Heart left ventricle (tissue), 16 donors: ENCODE measurements at places on chromosomes 7 and 10. TPM values are rescaled to one million over a fixed set of nuclear protein-coding genes. Genes with fewer than 3 reads are reported as not detected.
A peak's percentile ranks its signal among the peaks of the same experiment; 100 is the strongest.

GRCh38 chr10:24722676-24723385 is 856 bp downstream of the ARHGAP21 start:
- peak; percentile 68 for DNase-seq
- H3K4me1 ChIP-seq = peaks cover 10% of the 10 kb centered on the region
- no peaks in the 10 kb centered on the region for H3K36me3 ChIP-seq
- H3K4me3 ChIP-seq = peak overlapping the region; percentile 96
- peak overlapping the region; percentile 95 for H3K27ac ChIP-seq

DNA sequence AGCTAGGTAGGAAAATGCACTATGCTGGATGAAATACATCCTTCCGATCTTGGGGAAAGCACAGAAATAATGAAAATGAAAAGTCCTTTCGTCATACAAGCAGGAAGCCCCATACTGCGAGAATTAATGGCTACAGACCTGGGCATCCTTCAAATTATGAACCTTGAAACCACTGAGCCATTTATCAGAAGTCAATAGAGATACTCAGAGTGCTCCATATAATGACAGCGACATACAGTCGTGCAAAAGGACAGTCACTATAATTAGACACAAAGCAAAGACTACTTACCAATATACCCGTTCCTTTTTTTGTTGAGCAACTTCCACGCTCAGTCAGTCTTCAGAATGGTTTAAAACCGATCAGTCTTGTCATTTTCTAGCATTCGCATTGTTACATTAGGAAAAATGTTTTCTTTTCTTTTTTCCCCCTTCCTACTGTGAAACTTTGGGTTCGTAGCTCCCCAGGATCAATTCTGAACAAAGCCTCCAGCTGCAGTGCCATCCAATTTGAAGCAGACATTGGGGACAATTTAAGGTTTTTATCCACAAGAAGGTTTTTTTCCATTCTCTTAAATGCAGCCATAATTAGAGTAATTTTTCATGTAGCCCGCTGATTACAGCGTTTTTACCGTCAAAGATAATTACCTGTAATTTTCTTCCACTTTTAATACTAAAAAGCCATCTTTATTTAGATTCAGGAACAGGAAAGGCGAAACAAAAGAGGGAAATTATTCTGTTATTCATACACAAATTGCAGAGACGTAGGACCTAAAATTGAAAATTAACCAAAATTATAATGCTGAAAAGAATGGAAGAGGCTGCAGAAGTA is 6.4 kb downstream of the DLX6 start:
- H3K4me1 ChIP-seq = peaks cover 6% of the 10 kb centered on the region
- peaks cover 99% of the 10 kb centered on the region for H3K27me3 ChIP-seq
- DNase-seq = no peak
- no peak overlapping the region for H3K27ac ChIP-seq
- H3K36me3 ChIP-seq = no peaks in the 10 kb centered on the region
- H3K4me3 ChIP-seq = no peak overlapping the region

GRCh38 chr10:89367529-89367928 is 10.3 kb upstream of the IFIT1B start:
- no peak overlapping the region for H3K27ac ChIP-seq
- DNase-seq = no peak
- H3K36me3 ChIP-seq = no peaks in the 10 kb centered on the region
- H3K4me3 ChIP-seq = no peak overlapping the region
- H3K4me1 ChIP-seq = no peaks in the 10 kb centered on the region

DNA sequence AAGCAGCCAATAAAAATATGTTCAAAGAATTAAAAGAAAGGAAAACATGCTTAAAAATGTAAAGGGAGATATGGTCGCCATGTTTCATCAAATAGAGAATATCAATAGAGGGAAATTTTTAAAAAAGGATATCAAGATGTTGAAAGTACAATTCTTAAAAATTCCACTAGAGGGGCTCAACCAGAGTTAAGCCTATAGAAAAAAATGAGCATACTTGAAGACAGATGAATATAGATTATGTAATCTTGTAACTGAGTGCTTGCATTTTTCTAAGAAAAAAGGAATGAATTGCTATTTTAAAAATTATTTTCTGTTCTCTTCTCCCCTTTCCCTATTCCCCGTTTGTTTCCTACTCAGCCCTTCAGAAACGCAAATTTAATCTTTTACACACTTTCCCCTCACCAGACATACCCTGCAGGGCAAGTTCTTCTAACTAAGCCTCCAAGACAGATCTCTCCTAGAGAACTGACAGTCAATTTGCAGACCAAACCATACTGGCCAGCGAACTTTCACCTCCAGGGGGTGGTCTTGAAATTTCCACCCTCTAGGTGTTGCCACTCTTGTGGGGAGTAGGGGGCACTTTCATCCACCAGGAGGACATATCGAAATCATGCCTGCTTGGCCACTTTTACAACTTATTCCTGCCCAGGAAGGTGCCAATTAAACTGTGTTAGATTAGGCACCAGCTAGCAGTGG is 67.7 kb downstream of the NSUN6 start:
- H3K4me1 ChIP-seq = no peaks in the 10 kb centered on the region
- DNase-seq = no peak
- H3K27me3 ChIP-seq = no peaks in the 10 kb centered on the region
- no peak overlapping the region for H3K27ac ChIP-seq

DNA sequence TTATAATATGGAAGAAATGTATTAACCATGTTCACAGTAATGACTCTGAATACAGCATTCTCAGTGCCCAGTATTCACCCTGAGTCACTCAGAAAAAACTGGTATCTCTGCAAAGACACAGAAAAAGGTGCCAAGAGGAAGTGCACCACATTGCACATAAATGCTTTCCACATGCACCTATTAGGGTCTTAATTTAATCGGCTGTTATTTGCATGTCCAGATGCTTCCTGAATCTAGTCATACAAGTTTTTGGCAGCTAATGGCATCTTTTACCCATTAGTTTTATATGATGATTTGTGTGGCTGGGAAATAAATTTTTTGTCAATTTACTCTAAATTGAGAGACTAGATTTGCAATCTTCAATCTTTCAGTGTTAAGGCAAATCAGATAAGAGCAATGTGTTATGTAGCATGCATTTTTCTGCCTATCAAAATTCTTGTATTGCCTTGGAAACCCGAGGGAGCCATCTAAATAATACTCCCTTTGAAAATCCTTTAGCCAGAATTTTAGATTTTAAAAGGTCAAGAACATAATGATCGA is 58.2 kb downstream of the ZNF680 start:
- no peaks in the 10 kb centered on the region for H3K4me1 ChIP-seq
- no peak overlapping the region for H3K27ac ChIP-seq
- H3K27me3 ChIP-seq = no peaks in the 10 kb centered on the region
- H3K36me3 ChIP-seq = no peaks in the 10 kb centered on the region

- peak overlapping the region; percentile 64 for H3K27ac ChIP-seq
- no peak overlapping the region for H3K4me3 ChIP-seq
- H3K36me3 ChIP-seq = no peaks in the 10 kb centered on the region
- H3K4me1 ChIP-seq = peaks cover 42% of the 10 kb centered on the region
These were observed 31.2 kb downstream of the JCAD start for GRCh38 chr10:30028006-30028737.

DNA sequence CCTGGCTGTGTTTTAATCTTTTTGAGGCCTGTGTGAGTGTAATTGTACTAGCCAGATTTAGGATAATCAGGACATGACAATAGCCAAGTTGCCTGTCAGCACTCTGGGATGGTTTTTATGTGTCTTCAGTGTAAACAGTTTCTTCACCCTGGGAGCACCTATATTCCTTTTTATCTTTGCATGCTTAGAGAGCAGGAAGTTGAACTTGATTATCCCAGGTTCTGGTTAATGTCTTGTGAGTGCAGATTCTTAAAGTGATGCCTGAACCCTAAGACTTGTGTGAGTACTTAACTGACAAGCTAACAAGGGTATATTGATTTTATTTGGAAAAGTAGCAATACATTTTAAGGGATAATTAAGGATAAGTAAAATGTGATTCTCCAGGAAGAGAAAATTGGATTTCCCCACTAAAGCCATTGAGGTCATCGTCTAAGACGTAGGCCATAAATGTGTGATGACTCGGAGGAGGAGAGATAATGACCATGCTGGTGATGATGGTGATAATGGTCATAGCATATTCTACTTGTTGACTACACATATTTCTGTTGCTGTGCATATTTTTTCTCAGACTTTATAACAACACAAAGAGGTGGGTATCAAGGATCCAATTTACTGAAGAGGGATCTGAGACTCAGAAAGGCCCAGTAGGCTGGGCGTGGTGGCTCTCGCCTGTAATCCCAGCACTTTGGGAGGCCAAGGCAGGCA is 234.7 kb downstream of the CAMK1D start:
- no peaks in the 10 kb centered on the region for H3K36me3 ChIP-seq
- H3K4me1 ChIP-seq = peaks cover 7% of the 10 kb centered on the region
- no peak overlapping the region for H3K27ac ChIP-seq
- no peak overlapping the region for H3K4me3 ChIP-seq

DNA sequence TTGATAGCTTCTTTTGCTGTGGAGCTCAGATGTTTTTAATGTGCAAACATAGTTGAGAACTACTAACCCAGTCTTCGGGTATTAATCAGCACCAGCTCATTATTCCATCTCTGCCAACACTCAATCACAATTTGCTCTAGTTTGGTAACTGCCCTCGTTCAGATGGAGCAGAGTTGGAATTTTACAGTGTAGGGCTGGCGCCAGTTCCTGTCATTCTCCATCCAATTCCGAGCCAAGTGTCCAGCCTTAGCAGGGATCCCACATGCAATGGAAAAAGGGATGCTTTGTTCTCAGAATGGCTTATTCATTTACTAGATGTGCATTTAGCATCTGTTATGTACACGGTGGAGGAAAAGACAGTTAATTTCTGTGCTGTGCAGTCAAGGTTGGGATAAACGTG is 504.5 kb upstream of the GALNT17 start:
- no peaks in the 10 kb centered on the region for H3K4me1 ChIP-seq
- H3K36me3 ChIP-seq = no peaks in the 10 kb centered on the region
- no peaks in the 10 kb centered on the region for H3K27me3 ChIP-seq
- DNase-seq = no peak
- H3K27ac ChIP-seq = no peak overlapping the region

DNA sequence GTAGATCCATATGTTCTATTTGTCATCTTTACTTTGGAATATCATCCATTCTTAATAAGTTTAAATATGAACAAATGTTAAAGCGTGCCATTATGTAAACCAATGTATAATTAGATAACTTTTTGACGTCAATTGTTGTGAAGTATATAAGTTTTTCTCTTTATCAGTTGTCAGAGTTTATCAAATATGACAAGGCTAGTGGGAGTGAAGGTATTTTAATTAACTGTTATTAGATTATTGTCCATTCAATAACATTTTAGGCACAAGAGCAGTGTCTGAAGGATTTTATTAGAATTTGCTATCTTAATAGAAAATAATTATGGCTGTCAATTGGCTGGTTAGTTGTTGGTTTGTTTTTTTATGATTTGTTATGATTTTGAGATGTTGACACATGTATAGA is 280.6 kb downstream of the CDK14 start:
- H3K27me3 ChIP-seq = no peaks in the 10 kb centered on the region
- H3K4me3 ChIP-seq = no peak overlapping the region
- DNase-seq = no peak
- H3K27ac ChIP-seq = no peak overlapping the region

Gene NPFFR1
- total RNA-seq = not detected

- H3K36me3 ChIP-seq = peaks cover 4% of the 10 kb centered on the region
- H3K4me1 ChIP-seq = no peaks in the 10 kb centered on the region
- no peak overlapping the region for H3K4me3 ChIP-seq
- no peak overlapping the region for H3K27ac ChIP-seq
These were observed 41.8 kb downstream of the HABP2 start for GRCh38 chr10:113594652-113595051.

DNA sequence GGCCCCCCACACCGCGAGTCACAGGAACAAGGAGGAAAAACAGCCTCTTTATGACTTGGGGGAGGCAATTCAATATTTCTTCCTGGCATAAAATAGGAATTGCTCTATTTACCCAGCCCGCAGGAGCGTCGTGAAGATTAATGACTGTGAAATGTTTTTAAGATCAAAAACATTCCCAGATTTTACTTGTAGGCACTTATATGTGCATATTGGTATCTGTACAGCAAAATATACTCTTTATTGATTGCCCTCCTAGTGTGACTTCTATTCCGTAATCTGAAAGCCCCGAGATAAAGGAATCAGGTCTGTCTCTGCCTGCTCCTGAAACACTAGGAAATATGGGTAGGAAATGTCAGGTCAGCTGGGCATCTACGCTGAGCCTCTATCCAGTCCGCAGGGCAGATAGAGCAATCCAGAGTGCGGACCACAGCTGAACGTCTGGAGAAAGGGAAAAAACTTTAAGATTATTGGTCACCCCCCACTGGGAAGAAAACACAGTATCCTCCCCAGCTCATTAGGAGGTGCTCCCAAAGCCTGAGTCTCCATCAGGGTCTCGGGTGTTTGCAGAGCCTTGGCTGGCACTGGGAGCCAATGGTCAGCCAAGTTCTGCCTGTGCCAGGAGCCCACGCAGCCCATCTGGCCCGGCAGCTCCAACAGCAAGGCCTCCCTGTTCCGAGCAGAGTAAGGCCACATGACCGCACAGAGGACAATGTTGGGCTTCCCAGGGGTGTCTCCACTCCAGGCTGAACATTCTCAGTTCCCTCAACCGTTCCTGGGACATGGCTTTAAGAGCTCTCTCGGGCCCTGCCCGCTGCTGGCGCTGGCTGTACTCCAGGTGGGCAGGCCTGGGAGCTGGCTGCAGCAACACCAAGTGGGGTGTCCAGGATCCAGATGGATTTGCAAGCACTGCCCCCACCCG is 7.7 kb downstream of the CTBP2 start:
- H3K4me1 ChIP-seq = peaks cover 81% of the 10 kb centered on the region
- DNase-seq = peak; percentile 66
- H3K27me3 ChIP-seq = no peaks in the 10 kb centered on the region
- H3K4me3 ChIP-seq = no peak overlapping the region

- no peak for DNase-seq
- no peaks in the 10 kb centered on the region for H3K27me3 ChIP-seq
- H3K27ac ChIP-seq = no peak overlapping the region
- no peaks in the 10 kb centered on the region for H3K4me1 ChIP-seq
- no peak overlapping the region for H3K4me3 ChIP-seq
- no peaks in the 10 kb centered on the region for H3K36me3 ChIP-seq
These were observed 113.5 kb downstream of the AHR start for GRCh38 chr7:17411922-17412321.

Gene VWA2
- total RNA-seq = not detected

- H3K4me1 ChIP-seq = no peaks in the 10 kb centered on the region
- H3K4me3 ChIP-seq = no peak overlapping the region
- no peak overlapping the region for H3K27ac ChIP-seq
- no peak for DNase-seq
- no peaks in the 10 kb centered on the region for H3K36me3 ChIP-seq
- H3K27me3 ChIP-seq = no peaks in the 10 kb centered on the region
These were observed 110.8 kb downstream of the TPK1 start for GRCh38 chr7:144725070-144725469.

Gene IFIT1
- total RNA-seq = 18.5 TPM

- H3K27me3 ChIP-seq = no peaks in the 10 kb centered on the region
- H3K4me1 ChIP-seq = no peaks in the 10 kb centered on the region
- no peak for DNase-seq
- no peak overlapping the region for H3K4me3 ChIP-seq
These were observed 103.0 kb downstream of the COL26A1 start for GRCh38 chr7:101465576-101466196.

- H3K4me3 ChIP-seq = no peak overlapping the region
- H3K27ac ChIP-seq = no peak overlapping the region
- no peak for DNase-seq
- H3K36me3 ChIP-seq = no peaks in the 10 kb centered on the region
- H3K4me1 ChIP-seq = no peaks in the 10 kb centered on the region
These were observed 178.8 kb upstream of the ITGB1 start for GRCh38 chr10:33136781-33137180.
